ENCODE measurements at places on chromosomes 1 and 21.

DNA sequence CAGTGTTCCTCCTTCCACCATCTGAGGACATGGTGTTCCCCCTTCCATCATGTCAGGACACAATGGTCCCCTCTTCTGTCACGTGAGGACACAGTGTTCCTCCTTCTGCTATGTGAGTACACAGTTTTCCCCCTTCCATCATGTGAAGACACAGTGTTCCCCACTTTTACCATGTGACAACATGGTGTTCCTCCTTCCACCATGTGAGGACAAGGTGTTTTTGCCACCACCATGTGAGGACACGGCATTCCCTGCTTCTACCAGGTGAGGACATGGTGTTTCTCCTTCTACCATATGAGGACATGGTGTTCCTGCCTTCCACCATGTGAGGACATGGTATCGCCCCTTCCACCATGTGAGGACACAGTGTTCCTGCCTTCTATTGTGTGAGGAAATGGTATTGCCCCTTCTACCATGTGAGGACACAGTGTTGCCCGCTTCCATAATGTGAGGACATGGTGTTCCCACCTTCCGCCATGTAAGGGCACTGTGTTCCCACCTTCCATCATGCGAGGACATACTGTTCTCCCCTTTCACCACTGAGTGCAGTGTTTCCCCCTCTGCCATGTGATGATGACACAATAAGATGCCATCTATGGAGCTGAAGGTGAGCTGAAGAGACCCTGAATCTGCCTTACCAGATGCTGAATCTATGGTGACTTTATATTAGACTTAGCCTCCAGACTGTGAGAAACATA is 132.3 kb downstream of the FCRL5 start:
- no peak for DNase-seq

DNA sequence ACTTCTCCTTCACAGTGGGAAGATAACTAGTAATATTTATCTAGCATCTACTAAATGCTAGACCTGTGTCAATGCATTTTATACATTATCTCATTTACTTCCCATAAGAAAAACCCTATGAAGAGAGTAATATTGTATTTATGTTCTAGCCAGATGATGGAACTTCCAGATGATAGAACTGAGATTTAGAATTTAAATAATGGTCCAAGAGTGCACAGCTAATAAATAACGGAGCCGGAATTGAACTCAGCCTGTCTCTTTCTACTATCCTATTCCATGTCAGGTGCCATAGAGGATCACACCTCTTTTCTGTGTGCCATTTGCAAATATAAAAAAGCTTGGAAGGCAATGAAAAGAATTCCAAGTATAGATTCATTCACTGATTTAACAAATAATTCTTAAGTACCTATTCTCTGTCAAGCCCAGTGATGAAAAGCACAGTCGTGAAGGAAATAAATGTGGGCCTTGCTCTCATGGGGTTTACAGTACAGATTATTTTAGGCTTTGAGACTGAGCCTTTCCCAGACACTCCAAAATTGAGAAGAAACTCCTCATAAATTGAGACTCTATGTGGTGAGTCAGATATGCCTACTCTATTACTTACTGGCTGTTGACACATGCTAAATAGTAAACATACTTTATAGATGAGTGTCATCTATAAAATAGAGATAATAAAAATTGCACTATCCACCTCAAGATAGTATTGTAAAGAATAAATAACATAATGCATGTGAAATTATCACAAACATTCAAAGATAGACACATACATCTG is 378.0 kb upstream of the PRMT6 start:
- DNase-seq = no peak

DNA sequence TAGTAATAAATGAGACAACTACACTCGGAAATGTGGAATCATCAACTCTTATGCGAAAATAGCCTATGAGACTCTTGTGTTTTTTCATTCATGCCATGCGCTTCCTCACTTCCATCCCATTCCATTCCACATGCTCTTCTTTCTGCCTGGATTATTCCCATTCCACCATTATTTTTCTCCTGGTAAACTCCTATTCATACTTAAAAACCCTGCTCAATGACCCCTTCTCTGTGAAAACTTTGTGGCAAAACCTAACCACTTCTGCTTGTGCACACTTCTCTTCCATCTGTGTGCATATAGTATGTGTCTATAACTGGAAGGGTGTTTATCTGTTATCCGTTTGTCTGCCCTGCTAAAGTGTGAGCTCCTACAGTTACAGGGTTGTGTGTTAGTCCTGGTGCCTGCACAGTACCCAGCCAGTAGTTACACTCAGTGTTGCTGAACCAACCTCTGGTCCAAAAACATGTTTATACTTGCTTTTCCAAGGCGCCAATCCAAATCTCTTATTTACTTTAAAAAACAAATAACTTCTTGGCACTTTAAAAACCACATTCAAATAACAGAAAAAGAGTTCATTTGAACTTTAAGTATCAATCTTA is 10.7 kb downstream of the EPHX1 start:
- DNase-seq = no peak

GRCh38 chr1:115530407-115530806 is 111.4 kb upstream of the VANGL1 start:
- DNase-seq = no peak

DNA sequence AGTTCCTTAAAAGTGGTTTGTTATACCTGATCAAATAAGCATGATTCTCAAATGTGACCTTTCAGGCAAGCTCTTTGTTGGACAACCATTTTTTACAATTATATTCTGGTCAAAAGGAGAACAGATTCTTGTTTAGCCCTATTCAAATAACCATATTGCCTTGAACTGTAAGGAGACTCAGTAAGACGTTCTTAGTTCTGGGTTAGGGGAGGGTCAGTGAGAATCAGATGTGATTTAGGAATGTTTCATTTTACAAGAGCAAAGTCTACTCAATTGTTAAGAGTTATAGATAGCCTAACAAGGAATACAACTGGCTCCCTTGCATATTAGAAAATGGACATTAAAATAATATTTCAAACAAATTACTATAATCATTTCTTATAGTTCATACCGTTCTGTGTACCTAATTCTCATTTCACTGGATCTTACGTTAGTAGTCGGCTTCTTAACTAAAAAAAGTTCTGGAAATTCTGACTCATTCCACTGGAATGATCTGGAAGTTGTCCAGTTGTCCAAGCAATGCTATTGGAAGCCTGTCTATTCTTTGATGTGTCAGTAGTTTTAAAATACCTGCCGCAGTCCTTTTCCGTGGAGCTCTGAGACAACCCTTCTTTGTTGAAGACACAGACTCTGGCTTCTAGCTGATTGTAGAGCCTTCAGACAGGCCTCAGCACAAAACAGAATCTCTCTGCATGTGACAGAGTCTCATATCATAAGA is 88.8 kb downstream of the MAST2 start:
- peak; percentile 30 for DNase-seq

DNA sequence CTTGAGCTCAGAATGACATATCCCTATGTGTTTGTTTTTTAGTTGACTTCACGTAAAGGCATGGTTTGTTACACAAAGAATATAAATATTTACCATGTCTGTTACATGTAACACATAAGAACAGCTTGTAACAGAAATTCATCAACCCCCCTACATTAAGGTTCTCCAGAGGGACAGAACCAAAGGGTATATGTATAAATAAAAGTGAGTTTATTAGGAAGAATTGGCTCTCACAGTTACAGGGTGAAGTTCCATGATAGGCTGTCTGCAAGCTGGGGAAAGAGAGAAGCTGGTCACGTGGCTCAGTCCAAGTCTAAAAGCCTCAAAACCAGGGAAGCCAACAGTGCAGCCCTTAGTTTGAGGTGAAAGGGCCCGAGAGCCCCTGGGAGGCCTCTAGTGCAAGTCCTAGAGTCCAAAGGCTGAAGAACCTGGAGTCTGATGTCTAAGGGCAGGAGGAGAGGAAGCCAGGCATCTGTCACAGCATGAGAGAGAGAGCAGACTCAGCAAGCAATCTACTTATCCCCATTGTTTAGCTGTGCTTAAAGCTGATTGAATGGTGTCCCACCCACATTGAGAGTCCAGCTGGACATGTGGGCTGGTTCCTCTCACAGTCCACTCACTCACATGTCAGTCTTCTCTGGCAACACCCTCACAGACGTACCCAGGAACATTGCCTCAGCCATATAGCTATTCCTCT is 15.8 kb downstream of the THRAP3 start:
- DNase-seq = no peak

DNA sequence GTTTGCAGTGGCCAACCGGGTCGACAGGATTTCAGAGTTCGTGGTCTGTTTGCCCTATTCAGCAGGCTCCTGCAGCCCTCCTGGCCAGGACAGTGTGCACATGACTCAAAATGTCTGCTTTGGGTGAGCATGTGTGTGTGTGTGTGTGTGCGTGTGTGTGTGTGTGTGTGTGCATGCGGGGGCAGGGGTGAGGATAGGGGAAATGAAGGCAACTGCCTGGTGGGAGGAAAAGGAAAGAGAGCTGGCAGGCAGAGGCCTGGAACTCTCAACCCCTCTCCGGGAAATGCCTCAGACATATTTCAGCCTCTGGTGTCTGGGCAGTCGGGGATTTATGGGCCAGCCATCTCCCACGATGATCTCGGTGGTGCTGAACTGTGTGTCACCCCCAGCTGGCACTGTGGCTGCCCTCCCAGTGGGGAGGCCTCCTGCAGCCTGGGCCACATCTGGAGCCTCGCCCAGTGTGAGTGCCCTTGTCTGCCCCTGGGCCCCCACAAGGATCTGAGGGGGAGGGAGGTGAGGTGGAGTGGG is 15.2 kb downstream of the CDCP2 start:
- no peak for DNase-seq

- DNase-seq = no peak
Measured at GRCh38 chr1:172628401-172628800, 30.5 kb upstream of the FASLG start.

DNA sequence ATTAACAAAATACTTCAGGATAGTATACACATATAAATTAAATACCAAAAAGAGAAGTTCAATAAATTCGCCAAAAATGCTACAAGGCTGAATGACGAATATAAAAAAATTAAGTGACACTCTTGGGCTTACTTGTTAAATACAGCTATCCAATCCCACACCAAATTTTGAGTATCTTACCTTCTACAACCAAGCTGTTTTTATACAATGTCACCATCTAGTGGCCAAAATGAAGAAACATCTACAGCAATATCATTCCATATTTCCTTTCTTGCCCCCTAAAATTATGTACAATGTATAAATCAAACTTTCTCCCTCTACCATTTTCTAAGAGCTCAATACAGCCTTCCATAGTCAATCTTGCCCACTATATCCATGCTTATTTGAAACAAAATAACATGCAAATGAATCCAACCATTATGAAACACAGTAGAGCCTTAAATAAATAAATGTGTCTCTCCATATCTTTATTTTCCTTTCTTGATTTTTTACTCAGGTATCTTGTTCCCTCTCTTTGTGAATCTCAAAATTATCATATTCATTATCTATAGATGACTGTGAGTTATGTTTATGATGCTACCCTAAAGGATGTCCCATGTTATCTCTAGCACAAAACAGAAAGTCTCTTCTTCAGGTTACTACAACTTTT is 86.3 kb downstream of the ACBD6 start:
- peak; percentile 36 for DNase-seq

DNA sequence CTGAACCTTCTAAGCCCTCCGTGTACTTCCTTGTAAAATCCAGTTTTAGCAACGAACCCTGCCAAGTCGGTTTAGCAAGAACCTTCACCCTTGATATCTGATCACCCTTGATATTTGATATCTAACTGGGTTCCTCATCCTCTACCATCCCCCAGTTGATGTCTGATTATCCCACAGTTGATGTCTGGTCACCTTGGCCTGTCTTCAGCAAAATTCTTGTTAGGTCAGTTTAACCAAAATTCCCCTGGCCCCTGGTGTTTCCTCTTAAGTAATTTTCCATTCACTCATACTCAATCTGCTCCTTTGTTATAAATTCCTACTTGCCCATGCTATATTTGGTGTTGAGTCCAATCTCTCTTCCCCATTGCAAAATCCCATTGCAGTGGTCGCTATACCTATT is 114.5 kb upstream of the ZNHIT6 start:
- no peak for DNase-seq

DNA sequence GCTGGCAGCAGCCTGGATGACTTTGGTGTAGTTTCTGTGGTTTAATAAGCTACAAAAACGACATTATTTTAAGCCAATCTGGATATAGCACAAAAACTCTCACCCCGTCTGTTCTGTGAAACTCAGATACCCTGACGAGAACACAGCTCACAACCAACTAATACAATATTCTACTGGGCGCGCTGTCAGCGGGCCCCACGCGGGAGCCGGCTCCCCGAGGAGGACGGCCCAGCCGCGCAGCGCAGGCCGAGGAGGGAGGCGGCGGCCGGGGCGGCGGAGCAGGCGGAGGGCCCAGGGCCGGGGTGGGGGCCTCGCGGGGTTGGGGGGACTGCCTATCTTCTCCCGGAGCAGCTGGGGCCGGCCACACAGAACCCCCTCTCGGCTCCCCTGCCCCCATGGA is 87.2 kb upstream of the POU3F1 start:
- DNase-seq = no peak

DNA sequence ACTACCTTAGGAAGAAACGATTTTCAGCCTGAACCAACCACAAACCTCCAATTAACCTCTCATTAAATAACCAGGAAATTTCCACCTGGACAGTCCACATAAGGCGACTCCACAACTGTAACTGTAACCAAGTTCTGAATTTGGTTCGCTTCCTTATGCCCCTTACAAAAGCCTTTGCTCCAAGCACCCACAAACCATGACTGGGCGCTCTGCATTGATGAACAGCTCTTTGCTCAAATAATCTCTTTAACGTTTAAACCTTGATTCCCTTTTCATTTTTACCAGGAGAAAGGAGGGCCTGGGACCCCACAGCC is 38.2 kb upstream of the ZNF124 start:
- no peak for DNase-seq

DNA sequence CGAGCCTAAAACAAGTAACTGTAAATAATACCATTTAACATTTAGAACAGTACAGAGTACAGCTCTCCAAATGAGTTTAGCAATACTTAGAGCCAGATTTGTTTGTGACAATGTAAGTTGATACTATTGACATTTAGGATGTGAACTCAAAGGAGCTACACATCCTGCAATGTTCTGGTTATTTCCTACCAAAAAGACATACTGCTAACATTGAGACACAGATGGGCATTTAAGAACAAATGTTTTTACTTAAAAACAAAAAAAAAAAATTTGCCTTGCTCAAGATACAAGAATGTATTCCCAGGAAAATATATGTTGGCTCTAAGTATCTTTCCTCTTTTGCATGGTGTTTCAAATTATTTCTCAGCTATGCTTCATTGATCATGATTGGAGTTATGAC is 1464.8 kb upstream of the PRMT6 start:
- no peak for DNase-seq

GRCh38 chr1:39852214-39852791 is 31.0 kb downstream of the TRIT1 start:
- DNase-seq = no peak

GRCh38 chr1:198677027-198677426 is 38.2 kb downstream of the PTPRC start:
- DNase-seq = no peak

DNA sequence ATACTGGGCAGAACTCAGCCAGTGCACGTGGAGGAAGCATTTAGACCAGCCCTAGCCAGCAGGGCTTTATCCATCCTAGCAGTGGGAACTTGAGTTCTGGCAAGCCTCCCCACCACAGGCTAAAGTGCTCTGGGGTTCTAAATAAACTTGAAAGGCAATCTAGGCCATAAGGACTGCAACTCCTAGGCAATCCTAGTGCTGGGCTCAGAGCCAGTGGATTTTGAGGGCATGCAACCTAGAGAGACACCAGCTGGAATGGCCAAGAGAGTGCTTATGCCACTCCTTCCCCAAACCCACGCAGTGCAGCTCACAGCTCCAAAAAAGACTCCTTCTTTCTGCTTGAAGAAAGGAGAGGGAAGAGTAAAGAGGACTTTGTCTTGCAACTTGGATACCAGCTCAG is 70.5 kb upstream of the APOBEC4 start:
- DNase-seq = no peak

- no peak for DNase-seq
Measured at GRCh38 chr1:162265983-162266382, 110.7 kb downstream of the SPATA46 start.

GRCh38 chr21:24045775-24046215 is 1561.5 kb downstream of the MRPL39 start:
- DNase-seq = no peak

All from SW 1271 (cell line).